ENCODE measurements at places on chromosomes 6 and 20.

DNA sequence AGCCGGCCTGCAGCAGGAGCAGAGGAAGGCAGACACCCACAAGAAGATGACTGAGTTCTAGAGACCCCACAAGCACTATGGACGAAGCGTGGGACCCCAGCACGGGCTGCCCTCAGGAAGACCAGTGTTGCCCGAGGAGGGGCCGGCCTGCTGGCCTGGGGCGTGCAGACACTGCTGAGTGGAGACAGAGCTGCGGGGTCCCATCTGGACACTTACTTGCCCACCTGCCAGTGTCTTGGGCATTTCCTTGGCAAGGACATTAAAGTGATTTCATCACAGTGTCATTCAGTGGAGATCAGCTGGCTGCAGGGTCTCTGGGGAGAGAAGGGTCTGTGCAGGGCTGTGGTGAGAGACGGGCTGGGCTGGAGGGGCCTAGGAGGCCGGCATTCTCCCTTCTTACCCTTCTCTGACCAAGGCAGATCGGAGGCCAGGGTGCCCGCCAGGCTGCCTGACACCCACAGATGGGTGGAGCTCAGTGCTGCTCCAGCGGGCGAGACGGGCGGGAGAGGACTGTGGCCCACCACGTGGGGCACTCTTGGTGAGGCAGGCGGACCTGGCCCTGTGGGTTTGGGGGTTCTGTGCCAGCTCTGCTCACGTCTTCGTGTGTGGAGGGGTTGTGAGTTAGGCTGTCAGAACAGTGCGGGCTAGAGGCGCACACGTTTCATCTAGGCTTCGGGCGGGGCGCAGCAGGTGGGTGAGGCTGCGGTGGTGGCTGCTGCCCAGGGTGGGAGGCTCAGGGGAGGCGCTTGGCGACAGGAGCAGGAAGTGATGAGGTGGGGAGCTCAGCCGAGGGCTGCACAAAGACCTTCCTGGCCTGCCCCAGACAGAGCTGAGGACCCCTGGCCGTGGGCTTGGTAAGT is at the start of gene LIME1:
LIME1 (plus strand) TSS at position 806 of the 860 bp plus-strand sequence. CDS start 886 bp downstream, outside the sequence.
- DNase-seq: peak; percentile 43

DNA sequence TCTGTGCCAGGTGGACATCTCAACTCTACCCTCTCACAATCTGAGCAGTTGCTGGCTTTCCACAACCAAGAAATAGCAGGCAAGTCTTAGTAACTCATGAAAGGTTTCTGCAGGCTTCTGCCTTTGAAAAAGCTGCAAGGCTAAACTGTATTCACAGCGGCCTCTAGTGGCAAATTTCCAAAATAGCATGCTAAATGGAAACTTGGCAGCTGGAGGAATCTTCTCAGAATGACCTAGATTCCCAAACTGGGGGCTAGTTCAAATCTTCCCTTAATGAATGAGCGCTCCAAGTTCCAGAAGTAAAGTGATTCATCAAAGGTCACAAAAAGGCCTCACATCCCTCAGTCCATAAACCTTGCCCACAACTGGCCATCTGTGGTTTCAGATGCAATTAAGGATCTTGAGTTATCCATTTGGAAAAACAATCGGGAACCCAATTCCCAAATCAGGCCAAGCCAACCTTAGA is 11.9 kb upstream of the CPNE5 start:
- DNase-seq: no peak

DNA sequence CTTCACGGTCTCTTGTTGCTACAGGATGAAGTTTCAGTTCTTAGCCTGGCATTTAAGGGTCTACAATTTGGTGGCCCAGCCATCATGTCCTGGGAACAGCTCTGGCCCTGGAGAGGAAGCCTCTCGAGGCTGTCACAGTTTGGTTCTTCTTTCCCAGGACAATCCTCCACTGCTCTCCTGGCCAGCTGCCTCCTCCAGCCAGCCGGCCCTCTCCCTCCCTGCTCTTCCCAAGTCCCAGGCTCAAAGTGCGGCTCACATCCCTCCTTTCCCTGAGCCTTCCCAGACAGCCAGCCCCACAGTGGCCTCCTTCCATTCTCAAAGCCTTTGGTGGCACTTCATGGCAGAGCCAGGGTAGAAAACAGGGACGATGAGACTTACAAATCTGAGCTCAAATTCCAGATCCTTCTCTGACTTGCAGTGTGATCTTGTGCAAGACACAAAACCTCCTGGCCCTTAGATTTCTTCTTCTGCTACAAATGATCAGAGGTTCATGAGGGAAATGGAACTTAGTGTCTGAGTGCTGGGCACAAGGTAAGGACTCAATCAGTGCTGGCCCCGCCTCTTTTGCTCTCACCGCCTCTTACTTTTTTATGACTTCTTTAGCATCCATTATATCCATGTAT is 223.8 kb upstream of the ECI2 start:
- DNase-seq: no peak

DNA sequence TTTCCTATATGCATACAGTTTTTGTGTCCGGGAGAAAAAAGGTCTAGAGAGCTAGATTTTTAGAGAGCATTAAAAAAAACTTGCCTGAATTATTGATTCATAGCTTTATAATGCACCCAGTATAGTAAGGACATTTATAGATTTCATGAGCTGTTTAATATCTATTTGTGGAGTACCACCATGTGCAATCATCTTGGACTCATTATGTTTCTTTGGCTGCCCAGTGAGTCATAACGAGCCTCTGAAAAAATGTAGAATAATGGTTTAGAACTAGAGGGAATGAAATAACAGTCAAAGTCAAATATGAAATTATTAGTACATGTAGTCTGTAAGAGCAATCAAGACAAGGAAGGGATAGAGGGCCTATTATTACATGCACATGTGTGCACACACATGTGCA is 350.0 kb downstream of the CD83 start:
- no peak for DNase-seq

- DNase-seq: no peak
These were observed 130.8 kb upstream of the CHD6 start for GRCh38 chr20:41748756-41749582.

DNA sequence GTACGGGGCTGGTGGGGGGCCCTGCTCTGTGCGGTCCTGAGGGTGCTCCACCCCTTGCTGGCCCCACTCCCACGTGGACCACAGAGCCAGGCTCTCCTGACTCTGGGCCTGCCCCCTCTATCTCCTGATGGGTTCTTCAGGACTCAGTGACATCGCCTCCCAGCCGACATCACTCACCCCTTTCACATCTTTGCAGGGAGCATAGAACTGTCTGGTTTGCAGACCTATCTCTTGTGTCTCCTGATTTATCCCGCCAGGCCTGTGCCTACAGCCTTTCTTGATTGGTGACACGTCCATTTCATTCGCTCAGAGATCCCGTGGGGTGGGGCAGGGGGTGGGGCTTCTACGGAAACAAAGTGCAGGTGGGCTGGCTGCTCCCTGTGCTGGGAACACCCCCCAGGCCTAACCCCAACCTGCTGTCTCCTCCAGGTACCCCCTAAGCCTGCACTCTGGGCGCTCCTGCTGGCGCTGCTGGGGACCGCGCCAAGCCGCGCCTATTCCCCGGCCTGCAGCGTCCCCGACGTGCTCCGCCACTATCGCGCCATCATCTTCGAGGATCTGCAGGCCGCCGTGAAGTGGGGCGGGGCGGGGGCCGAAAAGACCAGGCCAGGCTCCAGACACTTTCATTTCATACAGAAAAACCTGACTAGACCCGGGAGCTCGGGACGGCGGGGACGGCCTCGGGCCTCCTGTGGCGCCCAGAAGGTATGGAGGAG is 1.7 kb downstream of the C20orf204 start:
- no peak for DNase-seq

GRCh38 chr6:131685266-131685780 is 15.9 kb downstream of the OR2A4 start:
- no peak for DNase-seq

GRCh38 chr20:50371878-50372769 is 138.1 kb upstream of the PTPN1 start:
- DNase-seq: no peak

DNA sequence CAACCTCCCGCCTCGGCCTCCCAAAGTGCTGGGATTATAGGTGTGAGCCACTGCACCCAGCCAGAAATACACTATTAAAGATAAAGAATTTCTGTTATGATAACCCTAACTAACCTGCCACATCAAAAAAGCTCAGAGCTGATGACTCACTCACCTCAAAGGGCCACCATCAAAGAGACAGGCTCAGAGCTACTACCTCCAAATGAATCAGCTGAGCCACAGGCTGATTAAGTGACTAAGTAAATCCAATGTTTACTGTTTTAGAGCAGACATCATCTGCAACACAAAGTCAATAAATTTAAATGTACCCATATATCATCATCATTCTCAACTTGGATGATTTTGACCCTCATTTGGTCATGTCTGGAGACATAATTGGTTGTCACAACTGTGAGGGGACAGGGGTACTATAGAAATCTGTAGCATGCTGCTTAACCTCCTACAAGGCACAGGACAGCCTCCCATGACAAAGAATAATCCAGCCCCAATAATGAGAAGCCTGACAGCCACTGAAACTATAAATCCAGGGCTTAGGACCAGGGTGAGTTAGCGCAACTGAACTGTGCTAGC is 106.5 kb downstream of the ATP9A start:
- peak; percentile 28 for DNase-seq

- no peak for DNase-seq
These were observed 24.2 kb upstream of the LYRM2 start for GRCh38 chr6:89662659-89663223.

GRCh38 chr6:168496139-168496996 is 55.4 kb downstream of the SMOC2 start:
- no peak for DNase-seq

DNA sequence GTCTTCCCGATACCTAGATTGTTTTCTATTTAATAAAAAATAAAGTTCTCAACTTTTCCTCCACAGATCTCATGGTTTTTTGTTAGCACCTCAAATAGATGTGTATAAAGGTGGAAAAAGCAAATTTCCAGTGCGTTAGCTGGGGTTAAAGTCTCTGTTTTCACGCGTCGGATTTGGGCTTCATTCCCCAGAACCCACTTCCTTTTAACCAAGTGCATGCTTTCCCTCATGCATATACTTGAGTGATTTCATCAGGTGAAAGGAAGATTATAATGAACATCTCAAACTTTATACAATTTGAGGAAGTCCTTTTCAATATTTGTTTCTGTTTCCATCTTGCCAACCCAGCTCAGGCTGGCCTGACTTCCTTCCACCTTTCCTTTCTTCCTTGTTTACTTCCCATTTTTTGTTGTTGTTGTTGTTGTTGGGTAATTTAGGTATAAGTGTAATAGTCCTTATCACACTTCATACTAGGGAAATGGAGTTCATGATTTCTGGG is 43.9 kb upstream of the GGTLC1 start:
- no peak for DNase-seq

DNA sequence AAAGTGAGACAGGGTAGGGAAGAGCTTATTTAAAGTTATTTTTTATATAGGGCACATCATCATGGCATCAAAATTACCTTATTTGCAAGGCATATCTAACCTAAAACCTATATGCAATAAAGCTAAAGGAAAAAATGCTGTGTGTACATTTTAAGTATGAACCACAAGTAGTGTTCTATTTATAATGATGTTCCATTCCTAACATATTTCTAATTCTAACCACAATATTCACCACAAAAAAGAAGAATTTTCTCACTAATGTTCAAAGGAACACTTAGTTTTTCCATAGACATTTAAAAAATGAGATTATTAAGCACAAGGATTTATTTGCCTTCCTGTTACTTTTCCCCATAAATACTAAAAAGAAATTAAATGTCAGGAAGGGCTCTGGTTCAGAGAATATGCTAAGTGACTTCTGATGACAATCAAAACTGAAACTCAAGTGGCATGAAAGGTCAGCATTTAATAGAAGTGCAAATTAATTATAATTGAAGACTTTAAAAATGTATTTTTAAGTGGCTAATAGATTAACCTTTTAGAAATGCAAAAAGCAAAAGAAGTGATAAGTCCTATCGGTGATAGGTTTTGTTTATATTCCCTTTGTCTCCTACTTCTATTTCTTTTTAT is 25.1 kb downstream of the GPR63 start:
- no peak for DNase-seq

GRCh38 chr20:41242807-41243206 is 74.7 kb downstream of the ZHX3 start:
- DNase-seq: no peak

GRCh38 chr6:53635322-53635721 is 30.2 kb downstream of the KLHL31 start:
- no peak for DNase-seq

- no peak for DNase-seq
These were observed 94.0 kb upstream of the SLC2A12 start for GRCh38 chr6:134146268-134147033.

GRCh38 chr20:8435285-8436035 is 303.4 kb downstream of the PLCB1 start:
- no peak for DNase-seq

Data from hematopoietic multipotent progenitor cell (in vitro differentiated cells).